ENCODE measurements at places on chromosomes 3 and 15.

DNA sequence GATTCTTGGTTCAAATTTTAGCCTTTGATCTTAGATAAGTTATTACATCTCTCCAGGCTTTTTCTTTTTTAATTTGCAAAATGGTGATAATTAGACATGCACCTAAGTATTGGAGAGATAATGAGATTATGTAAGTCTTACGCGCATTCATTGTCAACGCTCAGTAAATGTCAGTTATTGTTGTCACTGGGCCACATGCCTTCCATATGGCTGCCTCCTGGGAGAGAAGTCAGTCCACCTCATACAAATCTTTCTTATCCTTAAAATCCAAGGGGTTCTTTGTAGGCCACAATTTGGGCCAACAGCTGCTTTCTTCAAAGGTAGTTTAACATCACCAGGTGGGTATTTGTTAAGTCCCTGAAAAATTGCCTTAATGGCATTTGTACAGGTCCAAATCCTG, 25.5 kb upstream of the PTPRG start:
- DNase-seq: no peak

GRCh38 chr3:37499061-37499785, 324.8 kb upstream of the LRRFIP2 start:
- DNase-seq: no peak

GRCh38 chr15:59892985-59893384, 111.1 kb upstream of the FOXB1 start:
- no peak for DNase-seq

GRCh38 chr3:97934980-97935695, 37.1 kb downstream of the RIOX2 start:
- DNase-seq: no peak

GRCh38 chr15:95410757-95411156, 919.7 kb upstream of the NR2F2 start:
- no peak for DNase-seq

DNA sequence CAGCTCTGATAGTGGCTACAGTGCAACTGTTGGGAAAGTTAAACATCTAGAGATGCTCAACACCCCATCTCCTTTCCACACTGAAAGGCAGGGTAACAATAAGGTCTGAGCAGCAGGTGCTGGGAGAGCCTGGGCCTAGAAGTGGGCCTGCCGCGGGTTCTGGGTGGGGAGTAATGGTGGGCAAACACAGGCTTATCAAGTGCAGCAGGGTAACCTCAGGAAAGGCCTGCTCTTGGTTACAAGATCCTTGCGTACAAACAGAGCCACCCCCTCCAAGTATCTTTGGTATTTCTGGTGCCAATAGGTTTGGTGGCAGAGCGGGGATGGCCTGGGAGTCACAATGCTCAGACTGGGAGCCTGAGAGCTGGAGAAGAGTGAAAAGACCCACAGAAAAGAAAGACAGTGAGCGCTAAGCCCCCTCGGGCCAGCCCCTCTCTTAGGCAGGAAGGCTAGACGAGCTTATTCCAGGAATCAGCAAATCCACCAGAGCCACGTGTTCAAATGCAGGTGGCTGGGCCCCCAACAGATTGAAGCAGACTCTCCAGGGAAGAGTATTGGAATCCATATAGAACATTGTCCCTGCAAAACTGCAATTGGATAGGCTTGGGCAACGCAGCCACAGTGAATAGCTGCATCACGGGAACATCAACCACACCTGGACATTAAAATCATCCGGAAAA, 2.7 kb downstream of the IQSEC1 start:
- no peak for DNase-seq

DNA sequence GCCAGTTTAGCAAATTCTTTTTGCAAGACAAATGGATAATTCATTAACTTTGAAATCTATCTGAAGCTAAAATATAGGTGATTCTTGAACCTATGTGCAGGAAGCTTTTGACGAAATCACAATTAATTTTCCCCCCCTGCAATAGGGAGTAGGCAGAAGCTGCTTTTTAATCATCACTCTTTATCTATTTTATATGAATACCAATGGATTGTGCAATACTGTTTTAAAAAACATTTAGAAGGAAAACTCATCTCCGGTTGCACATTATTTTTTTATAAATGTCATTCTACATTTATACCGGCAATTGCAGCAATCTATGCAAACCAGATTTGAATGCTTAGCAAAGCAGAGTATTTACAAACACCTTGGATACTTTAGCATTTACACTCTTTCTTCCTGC, 121.1 kb upstream of the TMCO5A start:
- DNase-seq: no peak

DNA sequence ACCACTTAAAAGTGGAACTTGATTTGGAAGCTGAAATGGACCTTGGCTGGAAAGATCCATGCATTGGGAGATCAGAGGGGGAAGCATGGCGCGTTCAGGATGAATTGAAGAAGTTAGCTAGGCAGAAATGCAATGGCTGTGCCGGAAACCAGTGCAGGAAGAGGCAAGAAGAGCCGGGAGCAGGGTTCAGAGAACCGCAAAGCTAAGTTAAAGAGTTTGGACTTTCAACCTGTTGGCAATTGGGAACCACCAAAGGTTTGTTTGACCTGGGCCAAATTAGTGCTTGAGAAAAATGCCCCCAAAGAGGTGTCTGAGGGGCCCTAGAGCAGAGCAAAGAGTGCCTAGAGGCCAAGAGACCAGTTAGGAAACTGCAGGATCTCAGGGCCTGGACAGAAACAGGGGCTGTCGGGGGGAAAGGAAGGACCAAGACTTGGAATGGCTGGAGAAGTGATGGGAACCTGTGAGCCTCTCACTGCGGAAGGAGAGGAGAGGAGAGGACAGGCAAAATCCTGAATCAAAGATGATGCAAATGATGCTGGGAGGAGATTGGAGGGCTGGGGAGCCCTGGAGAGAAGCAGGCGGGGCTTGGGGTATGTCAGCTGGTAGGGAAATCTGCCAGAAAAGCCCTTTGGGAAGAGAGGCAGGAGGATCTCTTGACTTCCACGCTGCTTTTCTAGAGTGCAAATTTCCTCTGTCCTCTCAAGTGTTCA, 49.3 kb downstream of the FAM174B start:
- no peak for DNase-seq

DNA sequence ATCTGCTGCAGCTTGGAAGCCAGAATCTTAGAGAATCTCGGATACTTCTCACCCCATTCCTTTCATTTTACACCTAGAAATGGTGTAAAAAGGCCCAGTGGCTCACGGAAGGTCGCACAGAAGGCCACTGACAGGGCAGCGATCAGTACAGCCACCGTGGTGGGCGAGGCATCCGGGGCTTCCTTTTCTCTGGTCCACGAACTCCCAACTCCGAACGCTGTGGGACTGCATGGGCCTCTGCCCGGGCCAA, 36.3 kb upstream of the POLG start:
- no peak for DNase-seq

DNA sequence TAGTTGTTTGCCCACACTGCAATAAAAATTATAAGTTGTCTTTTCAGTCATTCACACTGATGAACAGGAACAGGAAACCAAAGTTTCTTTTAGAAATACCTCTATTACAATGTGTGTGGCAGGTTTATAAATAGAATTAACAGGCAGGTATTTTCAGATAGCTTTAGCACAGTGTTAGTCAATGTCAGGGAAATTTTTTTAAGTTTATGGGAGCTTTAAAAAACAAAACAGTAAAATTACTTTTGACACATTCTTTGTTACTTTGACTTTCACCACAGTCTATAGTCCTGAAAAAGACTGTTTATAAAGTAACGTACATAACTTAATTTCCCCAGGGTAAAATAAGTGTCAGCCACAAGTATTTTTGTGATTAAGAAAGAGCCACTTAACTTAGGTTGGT, 38.1 kb downstream of the SERPINI1 start:
- no peak for DNase-seq

GRCh38 chr15:80706161-80706560, 11.1 kb downstream of the ABHD17C start:
- no peak for DNase-seq

DNA sequence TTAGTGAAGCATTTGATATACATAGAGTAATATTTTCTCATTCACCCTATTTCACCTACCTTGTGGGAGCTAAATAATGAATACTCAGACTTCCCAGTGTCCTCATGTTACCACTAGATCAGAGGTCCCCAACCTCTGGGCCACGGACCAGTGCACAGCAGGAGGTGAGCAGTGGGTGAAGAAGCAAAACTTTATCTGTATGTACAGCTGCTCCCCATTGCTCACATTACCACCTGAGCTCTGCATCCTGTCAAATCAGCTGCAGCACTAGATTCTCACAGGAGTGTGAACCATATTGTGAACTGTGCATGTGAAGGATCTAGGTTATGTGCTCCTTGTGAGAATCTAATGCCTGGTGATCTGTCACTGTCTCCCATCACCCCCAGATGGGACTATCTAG, 79.4 kb downstream of the RETNLB start:
- DNase-seq: no peak

DNA sequence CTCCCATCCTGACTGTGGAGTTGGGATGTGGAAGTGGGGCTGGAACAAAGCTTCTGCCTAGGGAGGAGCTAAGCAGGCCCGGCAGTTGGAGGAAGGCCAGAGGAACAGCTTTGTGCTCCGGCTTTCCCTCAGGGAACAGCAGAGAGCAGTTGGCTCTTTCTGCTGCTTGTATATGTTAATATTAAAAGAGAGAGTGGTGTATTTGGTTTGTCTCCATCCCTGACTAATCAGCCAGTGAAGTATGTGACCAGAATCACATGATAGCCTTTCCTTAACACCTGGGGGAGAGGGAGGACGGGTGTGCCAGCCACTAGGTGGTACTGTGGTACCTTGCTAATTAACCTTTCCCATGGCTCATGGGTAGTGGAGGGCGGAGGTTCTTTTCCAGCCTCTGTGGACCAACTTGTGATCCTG, 10.0 kb downstream of the EIF2B5 start:
- no peak for DNase-seq

DNA sequence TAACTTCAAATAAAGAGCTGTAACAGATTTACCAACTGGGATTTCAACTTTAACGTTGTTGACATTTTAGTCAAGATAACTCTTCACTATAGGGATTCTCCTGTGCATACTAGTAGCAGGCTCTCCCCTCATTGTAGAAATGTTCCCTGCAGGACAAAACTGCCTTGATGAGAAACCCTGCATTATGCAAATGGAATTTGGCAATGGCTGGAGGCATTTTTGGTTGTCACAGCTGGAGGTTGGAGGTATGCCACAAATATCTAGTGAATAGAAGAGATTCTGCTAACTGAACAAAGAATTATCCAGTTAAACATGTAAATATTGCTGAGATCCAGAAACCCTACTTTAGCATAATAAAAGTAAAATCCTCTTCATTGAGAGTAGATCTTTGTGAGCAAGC, 928.8 kb upstream of the ALCAM start:
- no peak for DNase-seq

DNA sequence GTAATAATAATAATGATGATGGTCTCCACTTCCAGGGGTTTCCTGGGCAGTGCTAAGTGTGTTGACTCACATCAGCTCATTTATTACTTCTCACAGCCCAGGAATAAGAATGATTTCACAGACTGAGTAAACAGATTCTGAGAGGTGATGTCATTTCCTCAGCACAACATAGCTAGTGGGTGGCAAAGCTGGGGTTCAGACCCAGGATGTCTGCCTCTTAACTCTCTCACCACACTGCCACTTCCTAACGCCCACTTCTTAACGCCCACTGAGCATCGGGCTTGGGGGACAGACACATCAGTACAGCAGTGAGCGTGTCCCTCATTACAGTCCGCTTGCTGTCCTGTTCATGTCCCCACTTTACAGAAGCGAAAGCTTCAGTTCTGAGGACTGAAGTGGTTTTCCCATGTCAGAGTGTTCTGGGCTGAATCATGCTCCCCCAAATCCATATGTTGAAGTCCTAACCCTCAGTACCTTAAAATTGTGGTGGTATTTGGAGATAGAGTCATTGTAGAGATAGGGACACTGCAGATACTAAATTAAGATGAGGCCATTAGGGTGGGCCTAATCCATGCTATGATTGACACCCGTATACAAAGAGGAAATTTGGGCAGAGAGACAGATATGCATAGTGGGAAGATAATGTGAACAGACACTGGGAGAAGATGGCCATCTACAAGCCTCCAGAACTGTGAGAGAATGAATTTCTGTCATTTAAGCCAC, 68.0 kb downstream of the ATP2B2 start:
- DNase-seq: no peak

GRCh38 chr3:53749448-53749847, 96.8 kb downstream of the CHDH start:
- DNase-seq: no peak

Measured in fibroblast of the conjunctiva (primary cell).